Cortex of kidney (tissue), 1 donor: ENCODE measurements at places on chromosomes 13 and 19.

GRCh38 chr13:74027161-74027779 is 106.9 kb downstream of the KLF12 start:
- DNase-seq: no peak

- DNase-seq: no peak
Observed at GRCh38 chr13:32141462-32141861, 109.9 kb downstream of the FRY start.

DNA sequence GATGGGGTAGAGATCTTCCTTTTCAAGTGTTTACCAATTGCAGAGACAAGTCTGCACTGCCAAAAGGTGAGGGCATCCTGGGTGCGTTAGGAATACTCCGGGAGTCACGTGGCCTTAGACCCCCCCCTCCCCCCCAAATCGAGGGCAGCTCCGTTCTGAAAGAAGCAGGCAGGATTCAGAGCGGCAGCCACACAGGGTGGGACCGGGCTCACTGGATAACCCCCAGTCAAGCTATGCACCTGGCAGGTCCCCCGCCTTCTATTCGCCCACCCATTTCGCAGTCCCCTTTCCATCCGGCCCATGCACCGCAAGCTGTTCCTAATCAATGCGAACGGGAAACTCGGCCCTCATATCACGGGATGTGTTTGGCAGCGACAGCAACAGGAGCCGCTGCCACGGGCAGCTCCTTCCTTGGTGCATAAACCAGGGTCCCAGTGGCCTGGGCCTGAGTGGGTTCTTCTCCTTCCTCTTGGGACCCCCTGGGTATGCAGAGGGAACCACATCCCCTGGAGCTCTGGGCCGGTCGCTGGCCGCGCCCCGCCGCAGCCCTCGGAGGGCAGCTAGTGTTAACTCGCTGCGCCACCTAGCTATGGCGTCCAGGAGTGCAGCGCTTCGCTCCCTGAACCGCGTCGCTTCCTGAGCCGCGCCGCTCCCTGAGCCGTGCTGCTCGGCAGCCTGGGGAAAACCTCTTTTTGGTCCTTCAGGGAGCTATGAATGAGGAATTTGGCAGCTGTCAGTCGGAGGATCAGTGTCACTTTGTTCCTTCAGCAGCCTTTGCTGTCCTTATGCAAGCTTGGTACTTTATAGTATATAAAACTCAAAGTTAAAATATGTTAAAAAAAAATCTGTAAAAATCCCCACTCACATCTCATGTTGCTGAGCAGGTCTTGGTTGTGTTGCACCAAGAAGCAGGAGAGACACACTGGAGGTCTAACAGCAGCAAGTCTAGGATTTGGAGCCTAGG is 41.4 kb downstream of the LYL1 start:
- DNase-seq: no peak

DNA sequence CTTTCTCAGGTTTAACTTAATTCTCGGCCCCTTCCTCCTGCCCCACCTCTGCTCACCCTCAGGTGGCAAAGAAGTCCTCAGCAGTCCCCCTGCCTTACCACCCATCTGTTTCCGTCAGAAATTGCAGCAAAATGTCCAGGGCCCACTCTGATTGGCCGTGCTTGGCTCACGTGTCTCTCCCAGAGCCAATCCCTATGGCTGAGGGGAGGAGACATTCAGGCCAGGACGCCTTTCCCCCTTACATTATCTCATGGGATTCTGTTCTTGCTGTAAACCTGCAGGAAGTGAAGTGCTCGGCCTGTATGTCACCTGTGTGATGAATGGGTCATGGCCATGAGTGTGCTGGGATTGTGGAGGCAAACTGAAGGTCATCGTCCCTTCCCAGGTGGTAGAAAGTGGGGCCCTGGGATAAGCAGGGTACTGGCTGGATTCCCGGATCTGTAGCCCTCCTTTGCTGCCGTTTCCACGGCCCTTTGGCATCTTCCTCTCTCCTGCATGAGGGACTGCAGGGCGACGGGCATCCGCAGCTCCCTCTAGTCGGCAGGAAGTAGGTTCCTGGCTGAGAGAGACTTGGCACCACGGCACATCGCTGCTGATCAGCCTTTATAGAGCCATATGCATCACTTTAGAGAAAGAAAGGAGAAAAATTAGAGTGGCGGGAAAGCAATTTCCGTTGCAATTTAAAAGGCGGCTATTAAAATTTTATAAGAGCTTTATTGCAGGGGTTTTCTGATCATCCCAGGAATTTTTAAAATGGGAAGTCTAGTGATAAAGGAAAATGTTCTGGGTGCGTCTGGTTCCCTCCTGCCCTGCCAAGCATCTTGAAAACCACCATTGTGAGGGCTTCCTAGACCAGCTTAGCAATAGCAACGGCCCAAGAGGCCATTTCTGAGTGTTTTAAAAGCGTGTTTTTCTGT is 118.2 kb downstream of the SIPA1L3 start:
- no peak for DNase-seq

DNA sequence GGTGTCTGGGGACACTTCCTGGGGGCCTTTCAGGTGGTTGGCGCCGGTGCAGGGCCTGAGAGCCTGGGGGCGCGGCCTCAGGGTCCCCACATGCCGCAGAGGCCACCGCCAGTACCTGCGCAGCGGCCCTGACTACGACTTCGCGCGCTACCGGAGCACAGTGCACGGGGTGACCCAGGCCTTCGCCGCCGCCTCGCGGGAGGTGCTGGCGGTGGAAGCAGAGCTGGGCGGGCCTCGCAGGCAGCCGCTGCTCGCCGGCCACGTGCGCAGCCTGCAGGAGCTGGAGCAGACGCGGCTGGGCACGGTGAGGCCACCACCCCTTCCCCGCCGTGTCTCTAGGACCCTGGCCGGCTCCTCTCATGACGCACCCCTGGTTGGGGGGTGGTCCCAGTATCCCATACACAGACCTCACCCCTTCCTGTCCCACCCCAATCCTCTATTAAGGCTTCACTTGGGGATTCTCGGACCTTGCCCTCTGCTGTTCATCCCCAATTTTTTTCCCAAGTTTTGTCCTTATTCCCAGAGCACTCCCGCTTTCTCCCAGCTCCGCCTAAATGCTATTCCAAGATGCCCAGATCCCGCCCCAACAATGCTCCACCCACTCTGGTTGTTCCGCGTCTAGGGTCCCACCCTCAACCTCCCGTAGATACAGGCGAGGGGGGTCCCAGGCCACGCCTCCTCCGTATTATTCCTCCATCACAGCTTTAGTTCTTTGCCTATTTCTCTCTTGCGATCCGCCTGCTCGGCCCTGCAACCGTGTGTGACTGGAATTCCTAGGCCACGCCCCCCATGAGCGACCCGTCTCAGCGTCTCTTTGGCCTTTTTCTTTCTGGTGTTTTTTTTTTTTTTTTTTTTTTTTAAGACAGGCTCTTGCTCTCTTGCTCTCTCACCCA is 1.0 kb downstream of the REX1BD start:
- DNase-seq: no peak

GRCh38 chr19:47492137-47492533 is 8.1 kb upstream of the KPTN start:
- no peak for DNase-seq

DNA sequence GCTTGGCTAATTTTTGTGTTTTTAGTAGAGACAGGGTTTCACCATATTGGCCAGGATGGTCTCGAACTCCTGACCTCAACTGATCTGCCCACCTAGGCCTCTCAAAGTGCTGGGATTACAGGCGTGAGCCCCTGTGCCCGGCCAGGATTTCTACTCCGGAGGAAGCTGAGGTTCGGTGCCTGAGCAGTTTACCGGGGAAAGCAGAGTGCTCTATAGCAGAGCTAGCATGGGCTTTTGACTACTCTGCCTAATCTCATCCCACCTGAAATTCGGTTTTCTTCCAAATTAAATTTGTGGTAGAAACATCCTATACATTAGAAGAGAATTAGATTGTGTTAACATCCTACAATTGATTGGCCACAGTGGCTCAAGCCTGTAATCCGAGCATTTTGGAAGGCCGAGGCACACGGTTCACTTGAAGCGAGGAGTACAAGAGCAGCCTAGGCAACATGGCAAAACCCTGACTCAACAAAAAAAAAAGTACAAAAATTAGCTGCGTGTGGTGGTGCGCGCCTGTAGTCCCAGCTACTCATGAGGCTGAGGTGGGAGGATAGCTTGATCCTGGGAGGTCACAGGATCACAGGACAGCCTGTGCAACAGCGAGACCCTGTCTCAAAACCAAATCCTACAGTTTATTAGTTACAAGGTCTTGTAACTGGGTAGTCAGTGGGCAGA is 1.6 kb downstream of the RPL13A start:
- no peak for DNase-seq

DNA sequence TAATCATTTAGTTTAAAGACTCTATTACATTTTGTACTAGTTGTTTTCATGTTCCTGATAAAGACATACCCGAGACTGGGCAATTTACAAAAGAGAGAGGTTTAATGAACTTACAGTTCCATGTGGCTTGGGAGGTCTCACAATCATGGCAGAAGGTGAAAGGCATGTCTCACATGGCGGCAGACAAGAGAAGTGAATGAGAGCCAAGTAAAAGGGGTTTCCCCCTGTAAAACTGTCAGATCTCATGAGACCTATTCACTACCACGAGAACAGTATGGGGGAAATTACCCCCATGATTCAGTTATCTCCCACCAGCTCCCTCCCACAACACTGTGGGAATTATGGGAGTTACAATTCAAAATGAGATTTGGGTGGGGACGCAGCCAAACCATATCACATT is 129.2 kb downstream of the PAN3 start:
- DNase-seq: no peak

DNA sequence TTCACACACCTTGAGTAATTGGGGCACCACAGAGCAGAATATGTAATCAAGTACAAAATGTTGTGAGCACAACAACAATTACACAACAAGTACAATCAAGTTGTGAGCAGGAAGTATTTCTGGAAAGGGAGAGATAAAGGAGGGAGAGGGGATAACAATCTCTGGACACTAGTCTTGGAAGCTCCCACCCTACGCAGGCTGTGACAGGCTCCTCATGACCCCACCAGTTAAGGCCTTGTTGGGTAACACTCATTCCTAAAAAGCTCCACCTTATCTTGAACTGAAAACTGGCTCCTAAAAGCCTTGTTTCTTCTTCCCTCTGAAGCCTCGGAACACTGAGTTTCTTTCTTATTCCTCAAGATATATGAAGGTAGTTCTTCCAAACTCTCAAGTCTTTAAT is 806.0 kb downstream of the UQCRFS1 start:
- no peak for DNase-seq

- no peak for DNase-seq
Observed at GRCh38 chr13:36418022-36418805, 14.1 kb upstream of the CCNA1 start.

- no peak for DNase-seq
Observed at GRCh38 chr13:28728642-28729041, 9.9 kb upstream of the SLC46A3 start.

DNA sequence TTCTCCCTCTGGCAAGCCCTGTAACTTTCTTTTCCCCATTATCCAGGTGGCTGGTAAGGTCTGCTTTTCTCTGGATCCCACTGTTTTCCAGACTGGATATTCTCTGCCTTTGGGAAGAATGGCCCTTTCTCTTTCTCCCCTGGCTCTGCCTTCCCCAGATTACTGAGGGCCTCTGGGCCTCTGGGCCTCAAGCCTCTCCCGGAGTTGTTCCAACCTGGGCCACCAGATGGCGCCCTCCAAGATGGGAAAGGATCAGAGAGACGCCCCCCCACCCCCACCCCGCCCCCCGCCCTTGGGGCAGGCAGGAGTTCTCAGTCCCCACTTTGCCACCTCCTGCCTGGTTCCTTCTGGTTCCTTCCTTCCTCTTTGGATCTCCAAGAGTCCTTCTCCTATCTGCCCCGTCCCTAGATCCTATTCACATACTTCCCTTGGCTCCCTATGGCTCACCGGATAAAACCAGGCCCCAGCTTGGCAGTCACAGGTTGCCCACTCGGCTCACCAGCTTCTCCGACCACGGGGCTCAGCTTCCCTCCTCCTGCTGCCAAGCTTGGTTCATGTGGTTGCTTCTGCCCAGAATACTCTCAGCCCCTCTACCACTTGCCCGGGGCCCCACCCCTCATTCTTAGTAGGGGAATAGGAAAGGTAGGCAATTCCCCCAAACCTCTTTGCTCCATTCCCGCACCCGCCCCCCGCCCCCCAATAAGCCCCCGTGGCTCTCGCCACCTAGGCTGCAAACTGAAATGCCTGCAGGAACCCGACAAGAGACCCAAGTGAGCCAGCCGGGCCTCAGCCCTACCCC is 13.1 kb downstream of the EPS8L1 start:
- DNase-seq: no peak

DNA sequence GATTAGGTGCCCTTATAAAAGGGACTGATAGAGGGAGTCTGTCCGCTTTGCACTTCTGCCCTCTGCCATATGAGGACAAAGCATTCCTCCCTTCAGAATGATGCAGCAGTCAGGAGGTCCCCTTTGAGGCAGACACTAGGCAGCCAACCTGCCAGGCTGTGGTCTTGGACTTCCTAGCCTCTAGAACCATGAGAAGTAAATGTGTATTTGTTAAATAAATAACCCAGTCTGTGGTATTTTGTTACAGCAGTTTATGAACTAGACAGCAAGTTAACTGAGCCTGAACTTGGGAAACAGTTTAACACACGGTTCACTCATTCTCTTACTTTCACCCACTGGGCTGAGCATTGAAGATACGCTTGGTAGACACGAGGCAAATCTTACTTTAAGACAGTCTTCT is 313.2 kb downstream of the UQCRFS1 start:
- DNase-seq: no peak

DNA sequence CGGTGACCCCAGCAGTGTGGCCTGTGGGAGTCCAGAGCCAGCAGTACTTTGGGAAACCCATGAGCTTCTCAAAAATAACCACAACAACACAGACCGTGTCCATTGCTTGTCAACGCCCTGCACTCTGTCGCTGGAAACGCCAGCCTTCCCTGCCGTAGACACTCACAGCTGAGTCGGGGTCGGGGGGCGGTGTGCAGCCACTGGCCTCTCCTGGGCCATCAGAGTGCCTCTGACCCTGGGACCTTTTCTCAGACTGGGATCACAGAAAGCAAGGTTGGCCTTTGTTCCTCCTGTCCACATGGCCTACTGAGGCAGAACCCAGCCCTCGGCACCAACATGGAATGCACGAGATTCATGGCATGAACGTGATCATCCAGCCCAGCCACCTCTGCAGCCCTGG is 95.7 kb downstream of the TUBA3C start:
- no peak for DNase-seq

DNA sequence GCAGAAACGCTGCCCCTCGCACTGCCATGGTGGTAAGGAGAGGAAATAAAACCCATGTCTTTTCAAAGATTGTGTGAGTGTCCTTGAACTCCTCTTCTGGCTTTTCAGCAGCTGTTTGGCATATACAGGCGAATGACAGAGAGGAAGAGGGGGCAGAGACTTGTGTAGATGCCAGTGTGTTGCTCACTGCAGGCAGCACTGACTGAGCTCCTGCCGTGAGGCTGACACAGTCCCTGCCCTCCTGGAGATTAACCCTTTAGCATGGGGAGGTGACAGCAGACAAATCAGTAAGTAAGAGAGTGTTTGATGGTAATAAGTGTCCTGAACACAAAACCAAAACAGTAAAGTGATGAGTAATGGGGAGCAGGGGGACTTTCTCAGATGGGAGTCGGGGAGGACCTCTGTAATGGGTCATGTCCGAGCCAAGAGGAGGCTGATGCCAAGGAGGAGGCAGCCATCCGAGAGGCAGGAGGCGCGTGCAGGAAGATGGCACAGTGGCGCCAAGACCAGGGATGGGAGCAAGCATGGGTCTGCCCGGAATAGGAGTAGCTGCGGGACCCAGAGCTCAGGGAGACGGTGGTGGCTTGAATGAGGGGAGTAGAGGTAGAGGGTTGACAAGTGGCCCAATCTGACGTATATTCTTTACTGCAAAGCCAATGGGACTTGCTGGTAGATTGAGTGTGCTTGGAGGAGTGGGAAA is 182.2 kb downstream of the FOXO1 start:
- no peak for DNase-seq
